ENCODE measurements at places on chromosomes 3 and 15. TPM values are rescaled to one million over a fixed set of nuclear protein-coding genes. Genes with fewer than 3 reads are reported as not detected.
A peak's percentile ranks its signal among the peaks of the same experiment; 100 is the strongest.

DNA sequence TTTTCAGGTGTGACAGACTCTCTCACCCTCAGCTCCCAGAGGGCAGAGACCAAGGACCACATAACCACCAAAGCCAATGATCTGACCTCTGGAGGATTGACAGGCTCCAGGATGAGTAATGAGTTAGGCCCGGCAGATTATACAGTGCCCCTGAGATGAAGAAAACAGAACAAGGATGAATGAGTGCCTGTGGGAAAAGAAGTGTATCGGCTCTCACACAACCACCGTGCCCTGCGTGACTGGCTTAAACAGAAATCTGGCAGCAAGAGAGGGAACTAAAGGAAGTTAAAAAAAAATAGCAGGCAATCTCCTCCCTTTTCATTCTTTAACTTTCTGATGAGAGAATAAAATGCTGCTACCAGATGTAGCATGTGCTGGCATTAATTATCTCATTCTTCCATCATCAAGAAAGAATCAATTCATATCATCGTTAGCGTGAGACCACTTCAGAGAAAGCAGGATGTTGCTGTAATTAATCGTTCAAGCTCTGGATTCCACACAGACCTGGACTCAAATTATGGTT lies 227.5 kb upstream of the COL8A1 start:
- H3K4me1 ChIP-seq, result no peaks in the 10 kb centered on the region
- no peaks in the 10 kb centered on the region for H3K27me3 ChIP-seq
- H3K4me3 ChIP-seq, result no peak overlapping the region
- no peak for DNase-seq

TEX55 gene
- polyA plus RNA-seq, result not detected

DNA sequence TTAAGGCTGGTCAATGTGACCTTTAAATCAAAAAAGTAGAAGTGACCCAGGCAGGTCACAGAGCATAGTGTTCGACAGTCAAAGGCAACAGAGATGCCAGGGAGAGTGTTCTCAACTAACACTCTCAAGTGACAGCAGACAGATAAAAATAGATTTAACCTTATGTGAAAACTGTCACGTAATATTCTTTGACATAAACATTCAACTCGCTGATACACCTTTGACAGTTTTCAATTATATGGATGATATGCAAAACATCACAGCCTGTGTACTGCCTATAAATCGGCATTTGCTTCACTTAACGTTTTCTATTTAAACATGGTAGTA lies 15.5 kb downstream of the PDZRN3 start:
- H3K4me3 ChIP-seq, result no peak overlapping the region
- H3K27me3 ChIP-seq, result no peaks in the 10 kb centered on the region
- DNase-seq, result no peak
- no peak overlapping the region for H3K27ac ChIP-seq
- no peaks in the 10 kb centered on the region for H3K36me3 ChIP-seq
- H3K4me1 ChIP-seq, result no peaks in the 10 kb centered on the region

SELENOK gene
- polyA plus RNA-seq, result 48.3 TPM

DNA sequence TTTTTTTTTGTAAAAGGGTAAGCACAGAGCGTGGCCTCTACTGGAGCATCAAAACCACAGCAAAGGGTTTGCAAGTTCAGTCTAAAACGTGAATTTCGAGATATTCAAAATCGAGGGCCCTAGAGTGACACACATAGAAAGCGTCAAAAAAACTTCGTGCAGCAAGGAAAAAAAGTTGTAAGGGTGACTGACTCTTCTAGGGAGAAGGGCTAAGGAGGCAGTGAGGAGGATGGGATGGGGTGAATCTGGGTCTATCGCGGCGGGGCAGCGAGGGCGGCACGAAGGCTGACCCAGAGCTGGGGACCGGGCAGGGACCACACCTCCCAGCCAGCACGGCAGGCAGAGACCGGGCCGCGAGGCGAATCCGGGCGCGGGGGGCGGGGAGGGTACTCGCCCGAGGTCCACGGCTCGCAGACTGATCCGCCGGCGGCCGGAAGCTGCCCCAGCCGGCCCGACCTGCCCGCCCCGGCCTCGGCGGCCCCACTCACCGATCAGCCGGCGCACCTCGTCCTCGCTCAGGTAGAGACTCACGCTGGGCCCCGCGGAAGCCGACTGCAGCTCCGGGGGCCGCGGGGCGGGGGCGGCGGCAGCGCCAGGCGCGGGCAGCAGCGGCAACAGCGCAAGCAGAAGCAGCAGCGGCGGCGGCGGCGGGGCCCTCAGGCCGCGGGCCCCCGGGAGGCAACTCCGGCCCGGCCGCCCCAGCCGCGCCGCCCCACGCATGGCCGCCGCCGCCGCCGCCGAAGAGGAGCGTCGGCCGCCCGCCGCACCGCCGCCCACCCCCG lies 533 bp downstream of the RYK start:
- H3K27ac ChIP-seq, result peak overlapping the region; percentile 75
- H3K36me3 ChIP-seq, result no peaks in the 10 kb centered on the region
- H3K4me1 ChIP-seq, result peaks cover 10% of the 10 kb centered on the region
- no peaks in the 10 kb centered on the region for H3K27me3 ChIP-seq
- H3K4me3 ChIP-seq, result peak overlapping the region; percentile 87

ALG1L2 gene
- not detected for polyA plus RNA-seq

DNA sequence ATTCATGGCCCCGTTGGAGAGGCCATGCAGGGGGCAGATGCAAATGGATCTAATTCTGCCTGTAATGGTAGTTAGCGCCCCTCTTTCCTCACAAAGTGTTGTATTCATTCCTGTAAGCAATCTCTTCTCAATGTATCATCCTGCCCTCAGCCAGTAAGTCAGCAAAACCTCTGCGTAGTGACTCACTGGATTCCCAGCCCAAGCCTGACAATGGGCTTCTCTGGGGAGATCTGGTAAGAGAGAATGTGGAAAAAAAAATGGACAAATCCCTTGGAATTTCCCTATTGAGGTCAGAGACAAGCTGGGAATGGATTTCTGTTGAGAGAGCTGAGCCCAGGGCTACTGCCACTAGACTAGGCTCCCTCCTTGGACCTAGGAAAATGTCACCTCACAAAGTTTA lies 25.4 kb downstream of the ADPGK start:
- H3K4me3 ChIP-seq, result no peak overlapping the region
- H3K27ac ChIP-seq, result no peak overlapping the region
- H3K27me3 ChIP-seq, result no peaks in the 10 kb centered on the region

SCAPER gene
- 11.8 TPM for polyA plus RNA-seq

GRCh38 chr15:65791335-65792137 lies 557 bp downstream of the DENND4A start:
- DNase-seq, result peak; percentile 84
- no peaks in the 10 kb centered on the region for H3K27me3 ChIP-seq
- peak overlapping the region; percentile 99 for H3K27ac ChIP-seq
- H3K4me3 ChIP-seq, result peak overlapping the region; percentile 74
- peaks cover 26% of the 10 kb centered on the region for H3K4me1 ChIP-seq

LTK gene
- polyA plus RNA-seq, result 0.63 TPM

- H3K4me1 ChIP-seq, result no peaks in the 10 kb centered on the region
- no peak overlapping the region for H3K4me3 ChIP-seq
- peak; percentile 37 for DNase-seq
- no peaks in the 10 kb centered on the region for H3K27me3 ChIP-seq
These were observed 31.1 kb downstream of the ACAN start for GRCh38 chr15:88834211-88834812.

- no peak overlapping the region for H3K27ac ChIP-seq
- DNase-seq, result no peak
- H3K27me3 ChIP-seq, result peaks cover 20% of the 10 kb centered on the region
These were observed 3.2 kb downstream of the ZIC1 start for GRCh38 chr3:147412261-147412916.

CPNE9 gene
- polyA plus RNA-seq, result 0.85 TPM

BFSP2 gene
- polyA plus RNA-seq, result not detected

DNA sequence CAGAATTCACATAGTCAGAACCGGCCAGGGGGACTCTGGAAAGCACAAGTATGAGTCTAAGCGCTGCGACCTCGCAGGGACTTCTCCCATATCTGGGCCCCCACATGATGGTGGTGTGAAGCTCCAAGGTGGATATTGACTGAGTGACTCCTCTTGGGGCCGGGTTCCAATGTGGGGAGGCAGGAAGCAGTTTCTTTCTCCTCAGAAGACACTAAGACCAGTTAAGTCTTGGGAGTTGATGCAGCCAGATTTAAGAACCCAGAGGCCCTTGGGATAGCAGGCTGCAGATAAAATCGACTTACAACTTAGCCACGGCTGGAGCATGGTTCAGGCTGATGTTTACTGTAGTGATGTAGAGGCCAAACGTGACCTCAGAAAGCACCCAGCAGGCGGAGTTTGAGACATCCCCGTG lies 55.4 kb upstream of the KLF13 start:
- H3K36me3 ChIP-seq, result no peaks in the 10 kb centered on the region
- H3K27ac ChIP-seq, result no peak overlapping the region
- no peaks in the 10 kb centered on the region for H3K4me1 ChIP-seq

IL17RC gene
- 51.6 TPM for polyA plus RNA-seq

DNA sequence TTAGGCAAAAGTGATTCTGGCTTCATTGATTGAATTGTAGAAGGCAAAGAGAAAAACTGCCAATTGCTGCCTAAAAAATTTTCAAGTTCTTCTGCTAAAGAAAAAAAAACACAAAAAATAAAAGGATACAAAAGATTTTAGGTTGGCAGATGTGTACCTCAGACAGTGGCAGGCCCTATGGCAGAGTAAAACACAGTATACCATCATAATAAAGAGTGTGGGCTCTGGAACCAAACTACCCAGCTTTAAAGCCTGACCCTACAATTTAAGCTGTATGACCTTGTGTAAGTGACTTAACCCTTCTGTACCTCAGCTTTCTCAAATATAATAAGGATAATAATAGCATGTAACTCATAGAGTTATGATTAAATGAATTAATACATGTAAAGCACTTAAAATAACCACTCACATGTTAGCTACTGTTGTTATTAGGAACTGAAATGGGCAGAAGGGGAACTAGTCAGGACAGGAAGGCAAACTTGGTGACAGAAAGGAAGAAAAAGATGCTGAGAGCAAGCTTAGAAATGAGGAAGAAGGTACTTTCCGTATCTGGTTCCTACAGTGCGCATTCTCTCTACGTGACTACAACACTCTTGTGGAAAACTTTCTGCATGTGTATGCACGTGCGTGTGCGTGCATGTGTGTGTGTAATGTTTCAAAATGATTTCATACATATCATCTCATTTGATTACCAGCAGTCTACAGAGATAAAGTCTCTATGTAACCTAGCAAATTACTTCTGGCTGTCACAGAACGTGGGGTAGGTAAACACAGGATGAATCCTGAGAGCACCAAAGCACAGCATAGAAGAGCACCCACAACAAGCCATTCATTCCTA lies 13.6 kb upstream of the GATM start:
- no peak overlapping the region for H3K4me3 ChIP-seq
- H3K4me1 ChIP-seq, result peaks cover 48% of the 10 kb centered on the region
- no peaks in the 10 kb centered on the region for H3K27me3 ChIP-seq
- H3K27ac ChIP-seq, result no peak overlapping the region
- DNase-seq, result no peak
- no peaks in the 10 kb centered on the region for H3K36me3 ChIP-seq

- no peak overlapping the region for H3K27ac ChIP-seq
- no peaks in the 10 kb centered on the region for H3K4me1 ChIP-seq
- H3K27me3 ChIP-seq, result no peaks in the 10 kb centered on the region
- no peak overlapping the region for H3K4me3 ChIP-seq
- no peak for DNase-seq
- no peaks in the 10 kb centered on the region for H3K36me3 ChIP-seq
These were observed 149.4 kb upstream of the WNT5A start for GRCh38 chr3:55636300-55637195.

DNA sequence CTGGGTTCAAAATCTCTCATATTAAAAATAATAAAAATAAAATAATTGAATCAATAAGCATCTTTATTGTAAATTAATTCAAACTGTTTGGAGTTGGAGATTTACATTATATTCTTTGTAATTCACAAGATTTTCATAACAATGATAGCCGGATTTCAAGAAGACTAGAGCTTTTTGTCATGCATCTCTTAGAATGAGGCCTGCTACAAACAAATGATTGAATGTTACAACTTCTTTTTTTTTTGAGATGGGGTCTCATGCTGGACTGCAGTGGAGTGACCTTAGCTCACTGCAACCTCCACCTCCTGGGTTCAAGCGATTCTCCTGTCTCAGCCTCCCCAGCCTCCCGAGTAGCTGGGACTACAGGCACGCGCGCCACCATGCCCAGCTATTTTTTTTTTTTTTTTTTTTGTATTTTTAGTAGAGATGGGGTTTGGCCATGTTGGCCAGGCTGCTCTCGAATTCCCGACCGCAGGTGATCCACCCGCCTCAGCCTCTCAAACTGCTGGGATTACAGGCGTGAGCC lies 3.5 kb downstream of the SLTM start:
- H3K4me3 ChIP-seq, result no peak overlapping the region
- DNase-seq, result no peak
- H3K36me3 ChIP-seq, result peaks cover 13% of the 10 kb centered on the region
- no peaks in the 10 kb centered on the region for H3K27me3 ChIP-seq
- peaks cover 13% of the 10 kb centered on the region for H3K4me1 ChIP-seq
- no peak overlapping the region for H3K27ac ChIP-seq

DNA sequence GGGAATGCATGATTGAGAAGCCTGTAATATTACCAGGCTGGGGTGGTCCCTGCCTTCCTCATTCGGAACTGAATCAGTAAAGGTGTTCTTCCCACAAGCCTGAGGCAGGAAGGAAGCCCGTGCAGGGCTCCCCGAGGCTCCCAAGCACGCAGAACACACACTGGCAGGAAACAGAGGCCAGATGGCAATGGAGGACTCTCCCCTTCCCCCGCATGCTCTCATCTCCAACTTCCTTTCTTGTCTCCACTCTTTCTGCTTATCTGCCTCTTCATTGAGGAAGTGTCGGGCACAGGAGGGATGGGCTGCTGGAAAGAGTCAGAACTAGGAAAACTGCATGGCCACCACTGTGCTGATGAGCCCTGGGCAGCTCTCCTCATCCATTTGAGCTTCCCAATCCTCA lies 123.5 kb downstream of the NUP210 start:
- no peak for DNase-seq
- no peaks in the 10 kb centered on the region for H3K27me3 ChIP-seq
- no peaks in the 10 kb centered on the region for H3K36me3 ChIP-seq
- H3K4me3 ChIP-seq, result no peak overlapping the region

DNA sequence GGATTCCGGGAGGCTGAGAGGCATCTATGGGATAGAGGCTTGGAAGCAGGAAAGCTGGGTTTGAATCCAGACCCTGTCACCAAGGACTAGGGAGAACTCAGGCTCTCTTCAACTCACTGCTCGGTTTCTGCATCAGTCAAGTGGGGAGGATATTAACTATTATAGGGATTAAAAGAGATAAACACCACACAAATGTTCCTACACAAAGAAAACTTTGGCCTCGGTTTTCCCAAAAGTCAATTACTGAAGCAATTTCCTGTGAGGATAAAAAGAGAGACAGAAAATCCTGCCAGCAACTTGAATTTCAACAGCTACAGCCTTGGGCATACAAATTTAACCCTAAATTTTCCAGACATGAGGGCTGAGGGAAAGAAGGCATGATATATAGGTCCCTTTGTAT lies 36.0 kb downstream of the ITGB5 start:
- no peak overlapping the region for H3K27ac ChIP-seq
- H3K36me3 ChIP-seq, result no peaks in the 10 kb centered on the region
- DNase-seq, result no peak
- no peaks in the 10 kb centered on the region for H3K4me1 ChIP-seq
- H3K4me3 ChIP-seq, result no peak overlapping the region
- H3K27me3 ChIP-seq, result no peaks in the 10 kb centered on the region
